ENCODE measurements at places on chromosomes 5 and 9. TPM values are rescaled to one million over a fixed set of nuclear protein-coding genes. Genes with fewer than 3 reads are reported as not detected.

Gene OR1L1
- not detected for total RNA-seq

Gene LRRC19
- total RNA-seq: 12.1 TPM

Gene UGCG
- total RNA-seq: 95.6 TPM

Gene PTPN3
- 30.4 TPM for total RNA-seq

Gene MARVELD2
- 26.8 TPM for total RNA-seq

Gene UBQLN1
- 128 TPM for total RNA-seq

Gene BDP1
- 31.7 TPM for total RNA-seq

Gene IL9
- not detected for total RNA-seq

Gene ENG
- total RNA-seq: 76.0 TPM

Gene OLFM1
- total RNA-seq: 5.1 TPM

Gene SPATA6L
- total RNA-seq: 6.5 TPM

Gene CFAP157
- total RNA-seq: 1.5 TPM

Gene CAMK4
- 13.9 TPM for total RNA-seq

All from metanephros (tissue), 2 donors.